ENCODE measurements at places on chromosomes 1 and 21.

DNA sequence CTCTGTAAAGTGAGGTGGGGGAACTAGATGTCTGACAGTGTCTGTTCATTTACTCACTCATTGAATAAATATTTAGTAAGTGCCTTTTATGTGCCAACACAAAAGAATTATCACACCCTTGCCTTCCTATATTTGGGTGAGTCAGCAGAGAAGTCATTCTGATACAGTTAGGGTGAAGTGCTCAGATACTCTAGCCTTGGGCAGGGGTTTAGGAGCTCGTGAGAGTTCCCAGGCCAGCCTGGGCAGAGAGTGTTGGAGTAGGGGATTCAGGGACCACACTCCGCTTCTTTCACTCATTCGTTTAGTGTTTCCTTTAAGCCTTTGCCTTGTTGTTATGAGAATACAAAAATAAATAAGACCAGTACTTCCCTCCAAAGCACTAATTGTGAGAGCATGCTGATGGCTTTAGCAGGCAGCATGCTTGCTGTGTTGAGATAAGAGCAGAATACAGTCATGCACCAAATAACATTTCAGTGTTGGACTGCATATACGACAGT lies 83.9 kb downstream of the DYRK1A start:
- DNase-seq, result no peak

DNA sequence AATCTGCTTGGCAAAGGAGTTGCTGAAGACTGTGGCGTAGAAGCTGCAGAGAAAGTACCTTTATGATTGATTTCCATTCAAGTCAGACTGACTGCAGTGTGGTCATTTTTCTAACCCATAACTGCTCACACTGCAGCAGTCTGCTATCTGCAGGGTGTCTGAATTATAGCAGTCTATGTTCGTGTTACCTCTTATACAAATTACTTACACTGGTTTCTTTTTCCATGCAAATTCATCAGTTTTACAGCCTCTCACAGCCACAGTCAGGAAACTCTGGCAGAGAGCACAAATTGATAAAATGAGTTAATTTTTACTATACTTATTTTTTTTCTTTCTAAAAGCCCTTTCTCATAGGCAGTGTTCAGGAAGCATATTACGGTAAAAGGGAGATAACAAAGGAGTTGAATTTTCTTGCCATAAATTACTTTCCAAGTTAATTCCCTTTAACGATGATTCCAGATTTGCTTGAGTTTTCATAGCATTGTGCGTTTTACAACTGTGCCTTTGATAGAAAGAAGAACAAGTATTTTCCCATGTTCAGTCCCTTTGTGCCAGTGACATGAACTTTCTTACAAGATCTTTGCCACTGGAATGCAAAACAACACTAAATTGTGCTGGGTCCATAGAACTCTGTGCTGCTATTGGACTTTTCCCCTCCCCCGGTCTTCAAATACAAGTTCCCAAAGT lies 261.5 kb downstream of the NFIA start:
- DNase-seq, result no peak

DNA sequence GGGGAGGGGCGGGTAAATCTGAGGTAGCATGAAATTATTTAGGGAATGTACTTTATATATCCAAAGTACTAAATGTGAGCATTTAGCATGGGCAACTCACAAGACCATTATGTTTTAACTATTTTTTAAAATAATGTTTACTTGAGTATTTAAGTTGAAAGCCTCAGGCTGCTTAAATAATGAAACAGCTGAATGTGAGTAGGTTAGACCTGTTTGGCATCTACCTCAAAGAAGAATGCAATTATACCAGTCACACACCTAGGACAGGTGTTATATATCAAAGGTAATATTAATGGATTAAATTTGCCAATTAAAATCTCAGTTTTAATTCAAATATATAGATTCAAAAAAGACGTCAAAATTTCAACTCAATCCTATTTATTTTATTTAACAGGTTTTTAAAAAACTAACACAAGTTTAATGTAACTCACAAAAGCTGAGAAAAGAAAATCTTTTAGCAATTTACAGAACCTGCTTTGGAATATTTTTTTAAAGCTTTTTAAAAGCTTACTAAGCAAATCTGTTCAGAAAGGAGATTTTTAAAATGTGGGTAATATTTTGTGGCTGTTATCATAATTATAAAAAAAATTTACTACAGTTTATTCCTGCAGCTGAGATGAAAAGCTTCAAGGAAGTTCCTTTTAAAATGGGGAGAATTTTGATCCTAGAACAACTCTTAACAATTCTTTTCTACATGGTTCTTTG lies 104.6 kb upstream of the LBR start:
- no peak for DNase-seq

GRCh38 chr1:151864411-151864810 lies 10.9 kb upstream of the THEM5 start:
- DNase-seq, result no peak

- DNase-seq, result no peak
These were observed 1.2 kb downstream of the ABCB10 start for GRCh38 chr1:229557200-229557850.

DNA sequence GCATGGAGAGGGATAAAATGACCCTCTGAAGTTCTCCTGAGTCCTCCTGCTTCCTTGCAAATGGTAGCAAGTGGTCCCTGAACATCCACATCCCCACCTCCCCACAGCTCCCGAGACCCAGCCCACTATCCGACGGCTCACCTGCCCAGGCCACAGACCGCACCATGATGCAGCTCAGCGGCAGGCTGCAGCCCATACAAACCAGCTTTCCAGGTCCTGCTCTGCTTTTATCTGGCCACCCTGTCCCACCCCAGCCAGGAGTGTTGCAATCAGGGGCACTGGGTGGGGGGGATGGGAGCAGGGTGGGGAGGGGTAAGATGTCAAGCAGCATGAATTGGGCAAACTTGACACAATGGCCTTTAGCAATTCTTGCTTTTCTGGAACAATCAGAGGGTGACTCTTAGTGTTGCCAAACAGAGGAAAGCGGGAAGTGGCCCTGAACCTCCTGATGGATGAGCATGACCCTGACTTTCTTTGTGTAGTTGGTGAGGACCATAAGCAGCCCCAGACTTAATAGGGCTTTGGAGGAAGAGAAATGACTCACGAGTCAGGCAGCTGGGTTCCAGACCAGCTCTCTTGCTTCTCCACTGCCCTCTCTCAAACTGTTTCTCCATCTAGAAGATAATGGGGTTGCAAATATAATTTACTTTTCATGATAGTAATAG lies at the start of gene CHIT1:
Gene CHIT1 (minus strand): TSS at position 203 of the 665 bp plus-strand sequence. CDS start 37 bp downstream, at position 166.
- DNase-seq, result no peak

DNA sequence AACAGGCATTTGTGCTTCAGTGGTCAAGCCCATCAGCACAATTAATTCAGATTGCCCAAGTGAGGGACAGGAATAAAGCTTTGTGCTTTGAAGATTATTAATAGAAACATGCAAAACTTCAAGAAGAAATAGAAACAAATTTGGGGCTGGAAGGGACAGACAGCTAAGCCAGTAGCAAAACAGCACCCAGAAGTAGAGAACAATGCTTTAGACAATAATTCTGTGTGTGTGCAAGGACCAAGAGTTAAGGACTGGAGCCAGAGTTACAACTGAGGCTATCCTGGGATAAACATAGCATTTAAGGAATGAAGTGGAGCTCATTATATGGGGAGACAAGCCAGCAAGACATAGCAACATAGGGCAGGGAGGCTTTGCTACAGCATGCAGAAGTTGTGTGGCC lies 251.9 kb upstream of the DAB1 start:
- DNase-seq, result no peak

DNA sequence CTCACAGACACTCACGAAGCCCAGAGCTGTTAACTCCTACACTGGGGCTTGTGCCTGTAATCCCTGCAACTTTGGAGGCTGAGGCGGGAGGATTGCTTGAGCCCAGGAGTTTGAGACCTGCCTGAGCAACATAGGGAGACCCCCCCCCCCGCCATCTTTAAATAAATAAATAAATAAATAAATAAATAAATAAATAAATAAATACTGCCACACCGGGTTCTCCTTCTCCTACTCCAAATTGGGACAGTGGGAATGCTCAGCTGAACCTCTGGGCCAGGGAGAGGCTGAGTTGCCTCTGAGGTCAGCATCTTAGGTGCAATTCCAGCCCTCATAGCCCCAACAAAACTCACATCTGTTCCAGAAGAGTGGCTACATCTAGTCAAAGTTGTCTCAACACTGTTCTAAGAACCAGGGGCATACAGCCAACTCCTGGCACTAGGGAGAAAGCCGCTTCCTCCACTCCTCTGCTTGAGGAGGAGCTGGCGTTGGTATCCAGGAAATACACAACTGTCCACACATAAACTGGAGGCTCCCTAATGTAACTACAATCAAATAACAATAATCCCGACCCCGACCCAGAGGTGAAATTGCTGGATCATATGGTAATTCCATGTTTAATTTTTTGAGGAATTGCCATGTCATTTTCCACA lies 27.0 kb downstream of the C1orf216 start:
- no peak for DNase-seq

- no peak for DNase-seq
These were observed 27.9 kb downstream of the MORC3 start for GRCh38 chr21:36347962-36348328.

- no peak for DNase-seq
These were observed 7.5 kb downstream of the MFSD2A start for GRCh38 chr1:39962450-39962825.

- DNase-seq, result no peak
These were observed 24.9 kb downstream of the OLFML2B start for GRCh38 chr1:161998811-161999210.

- DNase-seq, result no peak
These were observed 82.5 kb downstream of the OSBPL9 start for GRCh38 chr1:51699391-51699790.

- DNase-seq, result no peak
These were observed 59.4 kb downstream of the DIPK1A start for GRCh38 chr1:92901699-92902405.

GRCh38 chr1:204219971-204220616 lies 6.3 kb upstream of the GOLT1A start:
- no peak for DNase-seq

DNA sequence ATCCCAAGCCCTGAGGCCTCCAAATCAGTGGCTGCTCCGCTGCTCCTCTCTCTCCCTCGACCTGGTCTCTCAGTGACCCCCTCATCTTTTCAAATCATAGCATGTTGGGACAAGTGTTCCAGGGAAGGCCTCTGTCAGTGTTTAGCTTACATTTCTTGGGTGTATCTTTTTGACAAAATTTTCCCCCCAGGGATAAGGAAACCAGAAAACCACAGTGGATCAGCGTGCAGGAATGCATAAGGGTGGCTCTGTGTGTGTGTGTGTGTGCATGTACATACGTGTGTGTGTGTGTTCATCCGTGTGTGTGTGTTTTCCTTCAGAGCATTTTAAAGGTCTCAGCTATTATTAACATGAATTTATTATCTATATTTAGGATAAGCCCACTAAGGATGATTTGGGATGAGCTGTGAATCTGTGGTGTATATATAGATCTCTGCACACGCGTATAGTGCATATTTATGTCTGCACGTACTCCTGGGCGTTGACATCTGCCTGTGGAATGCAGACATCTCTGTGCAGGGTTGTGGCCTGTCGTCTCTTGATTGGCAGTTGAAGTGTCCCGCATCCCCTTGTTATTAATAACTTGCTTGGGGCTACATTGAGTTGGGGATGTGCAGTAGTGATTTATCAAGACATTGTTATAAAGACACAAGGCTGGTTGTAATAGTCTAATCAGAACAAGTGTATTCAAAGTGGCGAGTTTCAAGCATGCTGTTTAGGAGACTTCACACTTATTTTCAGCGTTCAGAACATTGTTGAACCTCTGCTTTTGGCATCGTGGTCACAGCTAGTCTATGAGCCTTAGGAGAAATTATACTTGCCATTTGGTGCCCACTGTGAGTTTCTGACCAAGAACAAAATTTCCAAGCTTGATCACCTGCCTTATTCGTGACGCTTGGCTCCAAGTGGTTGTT lies 55.6 kb downstream of the GALNT2 start:
- DNase-seq, result no peak

- DNase-seq, result no peak
These were observed 96.1 kb upstream of the TARDBP start for GRCh38 chr1:10916311-10916710.

- DNase-seq, result no peak
These were observed 2.7 kb upstream of the CLDN19 start for GRCh38 chr1:42742617-42743316.

DNA sequence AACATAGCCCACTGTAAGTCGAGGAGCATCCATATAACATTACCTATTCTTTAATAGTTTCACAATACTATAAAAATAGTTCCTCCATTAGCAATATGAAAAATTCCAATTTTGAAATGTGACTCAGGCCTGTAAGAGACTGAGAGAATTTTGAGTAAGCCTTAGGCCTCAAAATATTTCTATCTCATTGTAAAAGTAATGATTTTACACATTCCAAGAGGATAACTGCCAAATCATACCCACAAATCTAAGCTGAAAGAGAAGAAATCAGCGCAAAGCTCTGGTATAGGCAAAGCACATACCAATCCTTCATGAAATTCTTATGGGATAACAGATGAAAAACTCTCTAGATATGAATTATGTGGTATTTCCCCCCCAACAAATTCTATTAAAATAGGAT lies 144.1 kb downstream of the CDC42BPA start:
- DNase-seq, result no peak

GRCh38 chr1:68449901-68450300 lies at the start of gene RPE65:
Gene RPE65, minus strand, starts transcription at chr1:68449954. Its CDS starts 49 bp downstream, at chr1:68449905.
- peak; percentile 15 for DNase-seq

DNA sequence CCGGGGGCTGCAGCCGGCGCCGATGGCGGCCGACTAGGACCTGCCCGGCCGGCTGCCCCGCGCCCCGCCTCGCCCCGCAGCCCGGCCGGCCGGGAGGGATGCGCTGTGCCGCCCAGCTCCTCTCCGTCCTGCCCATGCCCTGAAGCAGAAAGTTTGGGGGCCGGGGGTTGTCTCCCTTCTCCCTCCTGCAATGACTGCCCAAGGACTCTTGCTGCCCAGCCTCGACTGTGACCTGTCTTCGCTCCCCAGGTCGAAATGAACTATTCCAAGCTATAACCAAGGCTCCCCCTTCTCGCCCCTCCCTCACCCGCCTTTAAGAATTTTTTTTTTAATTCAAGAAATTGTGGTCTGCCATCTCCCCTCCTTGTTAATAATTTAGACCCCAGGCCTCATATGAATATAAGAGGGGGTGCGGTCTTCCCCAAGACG lies 361 bp downstream of the TMCC2 start:
- no peak for DNase-seq

DNA sequence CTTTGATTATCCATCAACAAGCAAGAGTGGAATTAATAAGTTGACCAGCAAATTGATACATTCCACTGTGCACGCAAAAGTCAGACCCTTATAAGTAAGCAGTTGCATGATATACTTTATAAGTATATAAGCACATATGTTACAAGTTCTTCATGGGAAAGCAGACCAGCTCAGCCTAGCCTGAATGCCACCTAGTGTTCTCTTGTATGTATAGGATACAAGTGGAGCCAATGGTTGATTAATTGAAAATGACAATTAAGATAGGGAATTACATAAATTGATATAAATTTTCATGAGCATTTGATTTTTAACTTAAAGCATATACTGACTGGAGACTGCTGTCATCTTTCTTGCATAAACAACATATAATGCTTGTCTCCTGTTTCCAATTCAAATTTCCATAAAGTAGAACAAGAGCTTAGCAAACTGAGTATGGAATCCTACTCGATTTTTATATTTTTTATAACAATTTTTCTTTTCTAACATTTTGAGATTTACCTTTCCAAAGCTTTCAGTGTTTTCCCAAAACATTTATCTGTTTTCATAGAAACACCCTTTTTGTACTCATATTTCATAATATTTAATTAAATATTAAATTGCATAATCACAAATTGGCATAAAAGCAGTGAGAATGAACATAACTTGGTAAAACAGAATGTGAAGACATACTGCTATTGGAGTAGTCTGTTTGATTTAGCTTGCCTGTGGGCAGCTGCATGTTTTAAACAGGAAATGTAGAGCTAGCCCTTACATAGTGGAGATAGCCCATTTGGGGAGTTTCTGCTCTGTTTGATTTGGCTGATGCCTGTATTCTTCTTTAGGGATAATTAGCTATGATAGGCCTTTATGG lies 62.8 kb downstream of the MAGI3 start:
- DNase-seq, result no peak

Data from hippocampal formation (tissue), 2 donors.